IMR-90 (cell line): ENCODE measurements at places on chromosomes 16 and 17. TPM values are rescaled to one million over a fixed set of nuclear protein-coding genes. Genes with fewer than 3 reads are reported as not detected.

DNA sequence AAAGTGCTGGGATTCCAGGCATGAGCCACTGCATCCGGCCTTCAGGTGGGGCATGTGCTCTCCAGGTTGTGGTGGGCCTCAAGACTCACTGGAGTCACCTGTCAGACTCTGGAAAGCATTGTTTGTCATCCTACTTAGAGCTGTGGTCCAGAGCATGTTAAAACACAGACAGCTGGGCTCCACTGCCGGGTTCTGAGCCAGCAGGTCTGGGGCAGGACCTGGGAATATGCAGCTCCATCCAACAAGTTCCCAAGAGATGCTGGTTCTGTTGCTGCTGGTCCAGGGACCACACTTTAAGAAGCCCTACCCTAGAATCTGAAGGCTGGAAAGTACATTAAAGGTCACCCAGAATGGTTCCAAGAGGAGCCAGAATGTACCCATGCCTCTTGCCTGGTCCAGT, 75.3 kb downstream of the GAS7 start:
- DNase-seq: no peak

DNA sequence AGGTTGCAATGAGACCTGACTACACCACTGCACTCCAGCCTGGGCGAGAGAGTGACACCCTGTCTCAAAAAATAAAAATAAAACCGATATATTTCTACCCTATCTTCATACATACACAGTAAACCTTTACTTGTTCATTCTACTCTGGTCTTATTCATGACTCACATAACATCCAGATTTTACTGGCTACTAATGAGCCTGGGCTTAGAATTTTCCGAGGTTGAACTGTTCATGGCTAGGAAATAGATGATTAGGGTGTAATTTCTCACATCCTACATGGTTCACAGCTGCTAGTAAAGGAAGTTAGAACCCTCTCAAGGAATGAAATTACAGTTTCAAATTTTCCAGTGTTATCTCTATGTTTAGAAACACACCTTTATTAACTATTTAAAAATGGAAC, 14.7 kb downstream of the GSPT1 start:
- peak; percentile 18 for DNase-seq

DNA sequence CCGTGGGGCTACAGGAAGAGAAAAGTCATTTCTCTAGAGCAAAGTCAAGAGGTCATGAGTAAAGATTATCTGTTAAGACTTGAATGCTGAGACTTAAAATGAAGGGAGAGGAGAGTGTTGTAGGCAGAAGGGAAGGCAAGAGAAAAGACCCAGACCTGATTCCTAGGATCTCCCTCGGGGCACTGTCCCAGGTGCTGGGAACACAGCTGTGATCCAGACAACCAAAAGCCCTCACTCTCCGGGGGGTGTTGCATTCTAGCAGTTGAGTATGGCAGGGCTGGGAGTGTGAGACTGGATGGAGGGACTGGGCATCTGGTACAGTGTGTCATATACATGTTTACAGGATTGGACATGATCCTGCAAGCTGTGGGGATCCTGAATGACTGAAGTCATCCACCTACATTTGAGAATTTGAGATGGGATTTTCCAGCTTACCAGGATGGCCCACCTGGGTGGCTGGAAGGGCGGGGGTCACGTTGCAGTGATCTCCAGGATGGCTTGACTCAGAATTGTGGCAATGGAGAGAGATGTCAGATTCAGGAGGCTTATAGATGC, 29.1 kb downstream of the ARSG start:
- no peak for DNase-seq

- no peak for DNase-seq
Measured at GRCh38 chr17:75776386-75777295, 8.0 kb upstream of the UNK start.

Gene ABCC1
- total RNA-seq: 34.4 and 39.4 TPM in 2 replicates

- DNase-seq: no peak
Measured at GRCh38 chr16:49918257-49918656, 62.3 kb upstream of the ZNF423 start.

Gene FAM20A
- total RNA-seq: not detected in 2 replicates

Gene HBA1
- not detected in 2 replicates for total RNA-seq

- DNase-seq: peak; percentile 49
Measured at GRCh38 chr16:86697715-86698114, 119.4 kb downstream of the FOXL1 start.

- peak; percentile 78 for DNase-seq
Measured at GRCh38 chr16:66058172-66058691, 308.3 kb upstream of the CDH5 start.

GRCh38 chr16:86680661-86681030, 102.3 kb downstream of the FOXL1 start:
- no peak for DNase-seq
